ENCODE measurements at places on chromosomes 13 and 19.

- no peak for DNase-seq
These were observed 153.9 kb downstream of the TEX29 start for GRCh38 chr13:111474136-111475002.

DNA sequence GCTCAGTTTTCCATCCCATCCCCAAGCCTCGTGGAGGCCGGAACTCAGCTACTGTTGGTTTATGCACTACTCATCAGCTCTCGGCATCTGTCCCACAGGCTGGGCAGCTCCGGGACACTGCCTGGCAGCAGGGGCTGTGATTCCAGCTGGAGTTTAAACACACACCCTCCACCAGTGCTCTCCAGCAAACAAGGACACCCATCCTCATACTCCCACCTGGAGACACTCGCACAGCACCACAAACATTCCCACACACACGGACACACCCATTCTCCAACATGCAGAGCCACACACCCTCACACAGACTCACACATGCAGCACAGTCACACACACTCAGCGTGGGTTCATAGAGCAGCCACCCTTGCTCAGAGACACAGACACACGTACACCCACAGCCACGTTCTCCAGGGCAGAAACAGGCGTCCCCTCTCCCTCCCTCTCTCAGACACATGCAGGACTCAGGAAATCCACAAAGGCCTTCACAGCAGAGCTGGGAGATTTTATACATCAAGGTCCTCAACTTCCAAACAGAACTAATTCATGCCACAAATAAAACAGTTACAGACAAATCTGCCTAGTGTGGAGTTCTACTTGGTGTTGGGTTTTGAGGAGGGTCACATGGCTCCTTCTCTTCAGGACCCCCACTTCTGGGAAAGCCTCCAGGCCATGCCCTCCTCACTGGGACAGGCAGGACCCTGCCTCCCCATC lies 785.4 kb downstream of the UQCRFS1 start:
- DNase-seq, result no peak

DNA sequence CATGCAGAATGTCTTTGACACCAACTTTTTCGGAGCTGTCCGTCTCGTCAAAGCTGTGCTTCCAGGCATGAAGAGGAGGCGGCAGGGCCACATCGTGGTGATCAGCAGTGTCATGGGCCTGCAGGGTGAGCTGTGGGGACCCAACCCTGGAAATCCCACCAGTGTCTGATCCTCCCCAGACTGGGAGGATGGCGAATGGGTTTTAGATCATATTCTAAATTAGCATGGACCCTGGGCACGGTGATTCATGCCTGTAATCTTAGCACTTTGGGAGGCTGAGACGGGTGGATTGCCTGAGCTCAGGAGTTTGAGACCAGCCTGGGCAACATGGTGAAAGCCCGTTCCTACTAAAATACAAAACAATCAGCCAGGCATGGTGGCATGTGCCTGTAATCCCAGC lies 5.5 kb downstream of the RDH8 start:
- DNase-seq, result no peak

DNA sequence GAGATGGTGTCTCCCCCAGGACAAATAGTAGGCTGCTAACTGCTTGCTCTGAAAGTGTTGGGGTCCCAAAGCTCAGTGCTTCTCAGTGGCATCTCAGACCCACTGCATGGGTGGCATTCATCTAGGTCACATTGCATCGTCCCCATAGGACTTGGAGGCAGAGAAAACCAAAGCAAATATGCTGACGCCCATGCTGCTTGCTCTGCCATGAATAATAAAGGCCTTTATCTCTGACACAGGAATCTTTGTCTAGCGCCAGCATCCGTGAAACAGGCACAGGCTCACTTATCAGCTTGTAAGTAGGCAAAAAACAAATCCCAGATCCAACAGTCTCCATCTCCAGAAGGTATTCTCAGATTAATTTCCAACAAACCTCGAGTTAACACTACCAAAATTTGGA lies 18.9 kb upstream of the IPO5 start:
- no peak for DNase-seq

Data from NCI-H1048 (cell line).